CD8-positive, alpha-beta memory T cell (primary cell): ENCODE measurements at places on chromosomes 6 and 20. TPM values are rescaled to one million over a fixed set of nuclear protein-coding genes. Genes with fewer than 3 reads are reported as not detected.

GRCh38 chr6:28943557-28944411, 20.0 kb upstream of the TRIM27 start:
- DNase-seq, result peak; percentile 70

Gene MUCL3
- not detected for total RNA-seq

Gene RAB32
- not detected for total RNA-seq

DNA sequence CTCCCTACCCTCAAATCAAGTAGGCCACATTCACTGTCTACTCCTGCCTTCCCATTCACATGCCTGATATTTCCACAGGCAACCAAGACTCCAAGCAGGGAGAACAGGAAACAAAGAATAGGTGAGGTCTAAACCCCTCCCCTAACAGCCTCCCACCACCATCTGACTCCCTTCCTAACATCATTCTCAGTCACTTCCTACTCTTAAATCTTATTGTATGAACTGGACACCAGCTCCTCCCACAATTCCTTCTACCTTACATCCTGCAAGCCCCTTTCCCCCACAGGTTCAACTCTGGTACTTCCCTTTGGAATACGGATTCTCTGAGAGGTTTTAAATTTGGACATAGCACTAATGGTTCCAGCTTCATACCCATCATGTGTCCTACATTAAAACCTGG, 944 bp upstream of the C6orf136 start:
- DNase-seq, result no peak

Gene BPI
- not detected for total RNA-seq

Gene DEF6
- 71.2 TPM for total RNA-seq

Gene VWA7
- total RNA-seq, result 1.7 TPM

Gene BMP7
- not detected for total RNA-seq

Gene TGIF2
- total RNA-seq, result 46.1 TPM

DNA sequence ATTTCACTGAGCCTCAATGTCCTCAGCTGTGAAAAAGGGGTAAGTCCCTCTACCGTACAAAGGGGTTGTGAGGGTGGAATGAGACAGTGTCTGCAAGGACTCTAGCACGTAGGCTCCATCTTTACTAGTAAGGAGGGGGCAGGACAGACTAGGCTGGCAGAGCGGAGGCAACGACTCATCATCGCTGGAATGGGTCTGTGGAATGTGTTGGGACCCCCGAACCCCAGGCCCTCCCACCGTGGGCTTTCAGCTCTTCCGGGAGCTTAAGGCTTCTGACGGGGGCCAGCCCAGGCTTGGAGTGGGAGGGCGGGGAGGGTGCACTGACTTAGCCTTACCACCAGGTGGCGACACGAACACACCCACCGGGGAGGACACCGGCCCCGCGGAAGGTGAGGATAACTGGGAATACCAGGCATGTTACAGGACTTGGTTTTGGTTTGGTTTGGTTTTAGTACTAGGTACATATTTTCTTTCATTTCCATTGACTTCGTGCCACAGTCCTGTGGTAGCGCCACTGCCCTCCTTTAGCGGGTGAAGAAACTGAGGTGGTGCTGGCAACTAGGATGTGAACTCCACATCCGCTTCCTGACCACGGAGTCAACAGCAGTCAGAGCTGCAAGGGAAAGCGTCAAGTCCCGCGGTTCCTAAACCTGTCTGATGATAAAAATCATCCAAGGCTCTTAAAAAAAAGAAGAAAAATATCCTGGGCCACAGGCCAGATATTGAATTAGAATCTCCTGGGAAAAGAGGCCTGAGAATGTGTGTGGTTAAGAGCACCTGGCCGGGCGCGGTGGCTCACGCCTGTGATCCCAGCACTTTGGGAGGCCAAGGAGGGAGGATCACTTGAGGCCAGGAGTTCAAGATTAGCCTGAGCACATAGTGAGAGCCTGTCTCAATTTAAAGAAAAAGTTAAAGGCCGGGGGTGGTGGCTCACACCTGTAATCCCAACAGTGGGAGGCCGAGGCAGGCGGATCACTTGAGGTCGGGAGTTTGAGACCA, 10.3 kb upstream of the TULP1 start:
- DNase-seq, result peak; percentile 77

- no peak for DNase-seq
These were observed 4.7 kb upstream of the TUBB2A start for GRCh38 chr6:3162067-3162497.

Gene ADGRF5
- total RNA-seq, result not detected

GRCh38 chr6:101396548-101397173, 3.2 kb downstream of the GRIK2 start:
- no peak for DNase-seq

- no peak for DNase-seq
These were observed 399.5 kb downstream of the PHF3 start for GRCh38 chr6:64034910-64035655.

- DNase-seq, result no peak
These were observed 21.3 kb upstream of the UTRN start for GRCh38 chr6:144263786-144264185.

GRCh38 chr20:44085616-44086434, 101.2 kb downstream of the JPH2 start:
- no peak for DNase-seq

Gene PDE10A
- not detected for total RNA-seq

- DNase-seq, result no peak
These were observed 31.3 kb upstream of the GRM4 start for GRCh38 chr6:34177181-34177591.
